GM12892 (cell line): ENCODE measurements at places on chromosomes 16 and 17.

GRCh38 chr16:86882586-86883280, 304.4 kb downstream of the FOXL1 start:
- DNase-seq = no peak

- DNase-seq = no peak
Measured at GRCh38 chr17:46851029-46851741, at the start of gene WNT9B. Gene WNT9B, plus strand, starts transcription at chr17:46851583. Its CDS starts 56 bp downstream, at chr17:46851639.

DNA sequence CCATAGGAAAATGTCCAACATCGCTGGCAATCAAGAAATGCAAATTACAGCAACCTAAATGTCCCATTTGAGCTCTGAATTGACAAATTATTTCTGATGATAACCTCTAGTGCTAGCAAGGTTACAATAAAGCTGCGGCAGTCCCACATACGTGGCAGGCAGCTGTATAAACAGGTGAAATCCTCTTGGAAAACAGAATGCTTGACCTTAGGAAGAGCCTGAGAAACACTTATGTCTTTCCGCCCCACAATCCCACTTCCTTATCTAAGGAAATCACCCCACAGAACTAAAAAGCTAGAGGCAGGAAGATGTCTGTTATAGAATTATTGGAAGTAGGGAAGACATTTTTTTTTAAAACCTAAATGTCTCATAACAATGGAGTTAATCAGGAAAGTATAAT, 154.3 kb downstream of the KATNIP start:
- DNase-seq = no peak

- no peak for DNase-seq
Measured at GRCh38 chr17:1764284-1764683, 2.4 kb downstream of the SERPINF1 start.

GRCh38 chr17:6303664-6304063, 131.3 kb downstream of the AIPL1 start:
- no peak for DNase-seq

DNA sequence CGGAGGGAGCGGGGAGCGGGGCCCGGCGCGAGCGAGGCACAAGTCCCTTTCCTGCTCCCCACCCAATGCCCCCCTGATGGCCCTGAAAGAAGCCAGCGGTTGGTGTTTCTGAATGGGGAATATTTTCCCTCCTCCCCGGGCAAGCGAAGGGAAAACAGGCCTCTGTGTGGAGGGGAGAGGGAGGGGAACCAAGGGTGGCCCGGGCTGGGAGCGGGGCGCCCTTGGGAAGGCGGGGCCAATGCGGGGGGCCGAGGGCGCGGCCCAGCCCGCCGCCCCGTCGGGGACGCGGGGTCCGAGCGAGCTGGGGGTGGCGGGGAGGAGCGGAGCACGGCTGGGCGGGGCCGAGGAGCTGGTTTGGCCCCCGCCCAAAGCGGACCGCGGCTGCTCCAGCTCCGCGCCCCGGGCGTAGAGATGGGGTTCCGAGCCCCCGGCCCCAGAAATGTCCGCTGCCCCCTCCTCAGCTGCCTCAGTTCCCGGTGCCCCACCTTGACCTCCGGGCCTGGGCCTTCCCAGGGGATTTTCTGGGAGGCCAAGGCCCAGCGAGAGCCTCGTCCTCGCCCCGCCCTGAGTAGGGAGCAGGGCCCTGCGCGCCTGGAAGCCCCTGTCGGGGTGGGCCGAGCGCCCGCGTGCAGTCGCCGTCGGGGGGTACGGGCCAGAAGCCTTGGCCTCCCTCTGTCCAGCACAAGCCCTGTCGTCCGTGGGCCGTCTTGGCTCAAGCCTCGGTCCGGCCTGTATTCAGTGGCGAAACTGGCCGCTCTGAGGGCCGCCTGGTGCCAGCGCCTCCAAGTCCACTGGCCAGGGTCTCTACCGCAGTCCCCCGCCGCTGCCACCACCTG, 3.9 kb upstream of the HEXIM1 start:
- no peak for DNase-seq

GRCh38 chr17:54426296-54426886, 474.3 kb upstream of the TOM1L1 start:
- DNase-seq = no peak

DNA sequence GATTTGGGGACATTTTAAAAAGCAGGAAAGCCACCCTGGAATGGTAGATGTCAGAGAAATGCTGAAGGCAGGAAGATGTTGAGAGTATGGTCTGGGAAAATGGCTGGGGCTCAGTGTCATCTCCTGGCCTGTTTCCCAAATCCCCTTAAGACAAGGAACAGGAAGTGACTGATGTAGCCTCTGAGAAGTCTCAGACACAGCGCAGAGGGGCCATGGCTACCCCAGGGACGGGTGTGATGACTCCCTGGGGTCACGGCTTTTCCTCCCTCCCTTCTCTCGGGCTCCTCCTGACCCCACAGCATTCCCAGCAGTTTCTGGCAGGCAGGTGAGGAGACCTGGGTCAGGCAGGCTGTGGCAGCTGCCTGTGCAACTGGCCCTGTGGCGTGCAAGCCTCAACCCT, 45.4 kb downstream of the RAP1GAP2 start:
- DNase-seq = no peak

- no peak for DNase-seq
Measured at GRCh38 chr17:43791589-43791988, 11.4 kb downstream of the CFAP97D1 start.
